ENCODE measurements at places on chromosomes 6 and 20.
A peak's percentile ranks its signal among the peaks of the same experiment; 100 is the strongest.

DNA sequence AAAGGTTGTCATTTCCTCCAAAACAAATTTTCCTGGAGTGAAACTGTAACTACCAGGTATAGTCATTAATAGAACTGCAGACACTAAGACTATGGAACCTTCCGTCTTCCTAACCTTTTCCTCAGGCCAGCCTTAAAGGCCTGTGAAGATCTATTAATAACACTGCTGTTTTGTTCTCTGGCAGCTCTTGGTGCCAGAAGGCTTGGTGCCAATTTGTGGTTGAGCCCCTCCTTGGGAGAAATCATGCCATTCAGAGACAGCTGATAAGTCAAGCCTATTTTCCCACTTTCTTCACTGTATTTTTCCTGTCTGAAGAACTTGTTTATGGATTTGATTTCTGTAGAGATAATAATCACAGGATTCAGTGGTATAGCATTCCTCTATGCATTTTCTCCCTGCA lies 64.8 kb downstream of the HCRTR2 start:
- no peak for ATAC-seq

DNA sequence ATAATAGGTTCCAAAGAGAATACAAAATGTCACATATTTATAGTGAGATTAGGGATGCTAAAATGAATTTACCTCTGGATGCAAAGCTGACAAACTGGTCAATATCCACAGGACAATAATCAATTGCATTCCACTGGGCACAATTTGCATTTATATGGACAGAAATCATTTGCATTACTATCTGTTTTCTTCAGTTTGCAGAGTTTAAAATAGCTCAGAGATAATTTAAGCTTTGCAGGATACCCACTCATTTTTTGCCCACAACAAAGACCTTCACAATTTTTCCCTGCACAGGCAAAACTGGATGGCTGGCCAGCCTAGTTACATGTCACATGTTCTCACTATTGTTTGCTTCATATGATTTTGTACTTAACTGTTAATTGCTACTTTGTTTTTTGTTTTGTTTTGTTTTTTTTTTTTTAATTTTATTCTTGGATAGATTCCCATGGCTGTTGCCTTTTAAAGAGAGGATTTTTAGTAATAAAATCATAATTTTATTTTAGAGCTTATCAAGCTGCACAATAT lies 483.5 kb downstream of the UTRN start:
- ATAC-seq = no peak

DNA sequence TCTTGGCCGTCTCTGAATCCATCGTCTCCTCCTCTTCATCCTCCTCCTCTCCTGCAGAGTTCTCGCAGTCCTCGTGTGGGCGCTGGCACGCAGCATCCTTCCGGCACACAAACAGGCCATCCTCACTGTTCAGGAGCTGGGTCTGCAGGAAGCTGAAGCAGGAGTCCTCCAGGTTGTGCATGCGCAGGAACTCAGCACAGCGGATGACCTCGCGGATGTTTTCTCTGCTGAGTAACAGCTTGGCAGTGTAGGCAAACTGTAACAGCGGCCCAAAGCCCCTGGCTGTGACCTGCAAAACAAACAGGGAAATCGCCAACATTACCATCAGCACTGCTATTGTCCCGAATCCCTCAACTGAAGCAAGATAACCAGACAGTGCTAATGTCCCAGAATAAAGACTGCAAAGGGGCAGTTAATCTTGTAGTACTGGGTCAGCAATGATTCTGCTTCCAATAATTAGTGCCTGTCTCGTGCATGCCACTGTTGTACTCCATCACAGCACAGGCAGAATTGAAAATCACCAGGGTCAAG lies 57.4 kb downstream of the GJA10 start:
- ATAC-seq = no peak

GRCh38 chr6:13239530-13240455 lies 88.5 kb downstream of the TBC1D7 start:
- ATAC-seq = no peak

- ATAC-seq = no peak
Measured at GRCh38 chr6:23637296-23637695, 488.7 kb upstream of the NRSN1 start.

- ATAC-seq = no peak
Measured at GRCh38 chr6:70423189-70424134, 10.2 kb downstream of the FAM135A start.

DNA sequence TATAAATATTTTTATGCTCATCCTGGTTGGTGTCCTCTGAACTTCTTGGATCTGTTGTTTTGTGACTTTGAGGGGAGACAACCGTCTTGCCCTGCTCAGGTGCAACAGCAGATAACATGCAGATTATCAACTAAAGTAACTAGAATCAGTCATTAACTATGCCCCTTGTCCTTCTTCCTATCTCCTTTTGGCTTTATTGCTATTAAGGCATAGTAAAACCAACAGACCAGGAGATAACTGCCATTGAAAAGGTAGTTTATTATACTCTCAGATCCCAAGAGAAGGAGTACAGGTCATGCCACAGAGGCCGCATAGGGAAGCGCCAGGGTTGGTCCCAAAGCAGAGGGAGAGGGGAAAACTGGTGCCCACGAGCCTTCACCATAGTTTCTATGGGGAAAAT lies 418.2 kb downstream of the GJA1 start:
- ATAC-seq = no peak

GRCh38 chr6:136960781-136961180 lies 38.7 kb downstream of the SLC35D3 start:
- no peak for ATAC-seq

- ATAC-seq = no peak
Measured at GRCh38 chr6:100212131-100212530, 218.1 kb upstream of the MCHR2 start.

GRCh38 chr6:167761794-167762258 lies 64.9 kb upstream of the AFDN start:
- ATAC-seq = no peak

- ATAC-seq = no peak
Measured at GRCh38 chr6:154932515-154933027, 62.5 kb upstream of the TIAM2 start.

GRCh38 chr6:46927066-46927465 lies 5.3 kb upstream of the ADGRF5 start:
- no peak for ATAC-seq

DNA sequence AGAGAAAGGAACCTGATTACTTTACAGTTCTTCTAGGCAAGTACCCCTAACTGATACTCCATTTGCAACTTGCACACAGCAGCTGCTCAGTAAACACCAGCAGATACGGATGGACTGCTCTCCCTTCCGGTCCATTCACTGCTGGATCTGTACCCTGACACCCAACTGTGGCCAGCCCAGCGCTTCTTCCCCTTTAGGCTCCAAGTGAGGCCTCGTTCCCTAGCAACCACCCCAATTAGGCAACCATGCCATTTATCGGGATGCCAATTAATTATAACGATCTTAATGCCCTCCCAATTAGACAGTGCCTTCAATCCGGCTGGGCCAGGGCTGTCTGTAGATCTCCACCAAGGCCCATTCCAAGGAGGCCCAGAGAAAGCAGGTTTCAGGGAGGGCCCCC lies 3.2 kb downstream of the SULF2 start:
- no peak for ATAC-seq

GRCh38 chr6:37210313-37210968 lies 40.5 kb downstream of the PIM1 start:
- peak; percentile 83 for ATAC-seq

DNA sequence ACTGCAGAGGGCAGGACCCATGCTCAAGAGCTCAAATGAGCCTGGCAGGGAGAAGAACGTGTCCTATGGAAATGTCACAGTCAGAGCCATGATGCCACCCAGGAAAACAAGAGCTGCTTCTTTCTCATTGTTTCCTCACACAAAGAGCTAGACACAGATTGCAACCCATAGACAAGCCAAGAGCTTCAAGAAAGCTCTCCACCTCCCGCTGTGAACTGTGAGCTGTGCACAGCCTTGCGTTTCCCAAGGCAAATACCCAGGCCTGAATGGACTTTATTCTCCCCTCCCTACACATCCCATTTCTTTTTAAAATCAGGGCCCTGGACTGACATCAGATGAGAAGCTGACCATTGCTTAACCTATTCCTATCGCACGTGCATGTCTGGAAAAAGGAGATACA lies 388.8 kb downstream of the RNGTT start:
- ATAC-seq = no peak

GRCh38 chr6:23245572-23245971 lies 676.2 kb downstream of the HDGFL1 start:
- no peak for ATAC-seq

- no peak for ATAC-seq
Measured at GRCh38 chr20:64229507-64230061, 26.0 kb upstream of the PCMTD2 start.

DNA sequence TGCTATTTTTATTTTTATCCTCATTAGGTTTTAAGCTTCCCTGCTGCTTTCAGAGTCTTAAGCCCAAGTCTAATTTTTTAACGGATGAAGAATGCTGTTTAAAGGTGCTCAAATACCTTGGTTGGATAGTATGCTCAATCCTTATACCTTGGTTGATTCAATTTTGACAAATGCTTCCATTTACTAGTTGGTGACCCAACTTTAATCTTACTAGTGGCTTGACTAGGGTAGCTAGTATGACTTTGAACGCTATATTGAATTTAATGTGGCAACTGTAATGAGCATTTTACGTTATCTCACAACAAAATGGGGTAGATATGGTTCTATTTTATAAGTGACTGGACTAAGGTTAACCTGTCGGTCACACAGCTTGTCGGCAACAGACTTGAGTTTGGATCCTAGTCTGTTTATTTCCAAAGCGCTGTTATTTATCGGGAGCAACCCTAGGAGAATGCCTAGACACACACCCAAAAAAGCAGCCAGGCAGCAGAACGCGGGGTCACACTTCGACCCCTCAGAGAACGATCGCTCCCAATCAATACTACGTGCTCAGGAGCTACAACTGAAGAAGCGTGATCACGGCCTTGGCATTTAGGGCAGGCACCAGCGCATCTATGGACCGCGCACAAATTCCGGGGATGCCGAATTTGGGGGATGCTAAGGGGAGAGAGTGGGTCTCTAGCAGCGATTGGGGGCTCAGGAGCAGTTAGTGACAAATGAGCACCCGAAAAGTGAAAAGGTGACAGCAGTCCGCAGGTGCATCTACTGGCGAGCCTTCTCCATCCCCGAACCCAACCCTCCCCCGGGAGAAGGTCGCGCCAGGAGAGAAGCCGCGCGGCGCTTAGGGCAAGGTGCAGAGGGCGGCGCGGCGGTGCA lies 586 bp upstream of the ALDH5A1 start:
- no peak for ATAC-seq

DNA sequence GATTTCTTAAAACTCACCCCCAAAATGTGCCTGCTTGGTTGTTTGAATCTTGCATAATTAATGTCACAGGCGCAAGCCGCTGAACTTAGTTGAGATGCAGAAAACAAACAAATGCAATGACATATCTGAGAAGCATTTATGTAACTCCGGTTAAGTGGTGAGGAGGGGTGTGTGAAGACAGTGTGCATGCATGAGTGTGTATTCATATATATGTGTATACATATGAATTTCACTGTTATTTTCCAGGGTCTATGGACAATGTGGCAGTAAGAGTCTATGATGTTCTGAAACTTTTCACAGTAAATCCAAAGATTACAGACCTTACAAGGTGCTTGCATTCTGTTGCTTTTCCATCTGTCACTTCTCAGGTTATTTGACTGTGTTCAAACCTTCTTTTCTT lies 103.0 kb downstream of the ZNF217 start:
- no peak for ATAC-seq

- no peak for ATAC-seq
Measured at GRCh38 chr6:570825-571224, 86.1 kb downstream of the HUS1B start.

GRCh38 chr6:163867518-163868292 lies 453.2 kb downstream of the QKI start:
- no peak for ATAC-seq
